ENCODE measurements at places on chromosomes 5 and 9.

GRCh38 chr9:127182901-127183746 lies 60.7 kb upstream of the ANGPTL2 start:
- no peak for DNase-seq

DNA sequence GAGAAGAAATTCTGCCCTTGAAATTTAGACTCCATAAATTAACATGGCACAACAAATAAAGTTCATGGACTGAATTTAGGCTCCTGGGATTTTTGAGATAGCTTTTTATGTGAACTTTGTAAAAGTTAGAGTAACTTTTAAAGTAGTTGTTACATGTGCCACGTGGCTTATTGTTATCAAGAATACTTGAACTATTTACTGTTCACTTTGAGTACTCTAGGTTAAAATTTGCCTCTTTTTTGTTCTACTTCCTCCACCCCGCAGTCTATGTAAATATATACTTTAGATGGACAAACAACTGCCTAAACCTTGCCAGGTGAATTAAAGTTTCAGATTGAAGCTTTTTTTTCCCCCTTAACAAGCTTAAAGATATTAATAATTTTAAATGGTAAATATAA lies 457.9 kb downstream of the RAB3C start:
- no peak for DNase-seq

- DNase-seq, result no peak
Observed at GRCh38 chr5:82523633-82524032, 245.5 kb upstream of the RPS23 start.

DNA sequence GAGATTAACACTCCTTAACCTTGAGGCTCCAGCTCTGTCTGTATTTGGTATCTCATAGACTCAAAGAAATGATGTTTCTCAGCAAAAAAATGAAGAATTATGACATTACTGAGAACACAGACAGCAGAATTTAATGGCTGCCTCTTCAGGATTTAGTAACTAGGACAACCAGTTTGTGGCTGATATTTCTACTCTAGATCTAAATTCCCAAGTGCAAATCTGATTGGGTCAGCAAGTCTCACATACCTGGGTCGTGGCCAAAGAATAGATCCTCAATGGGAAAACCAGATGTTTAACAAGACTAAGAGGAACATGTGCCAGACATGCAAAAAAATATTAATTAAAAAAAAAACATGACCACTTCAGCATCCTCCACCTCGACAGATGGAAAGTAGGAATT lies 608.9 kb downstream of the DTWD2 start:
- no peak for DNase-seq

- DNase-seq, result no peak
Observed at GRCh38 chr5:123810253-123810652, 298.3 kb downstream of the CSNK1G3 start.

DNA sequence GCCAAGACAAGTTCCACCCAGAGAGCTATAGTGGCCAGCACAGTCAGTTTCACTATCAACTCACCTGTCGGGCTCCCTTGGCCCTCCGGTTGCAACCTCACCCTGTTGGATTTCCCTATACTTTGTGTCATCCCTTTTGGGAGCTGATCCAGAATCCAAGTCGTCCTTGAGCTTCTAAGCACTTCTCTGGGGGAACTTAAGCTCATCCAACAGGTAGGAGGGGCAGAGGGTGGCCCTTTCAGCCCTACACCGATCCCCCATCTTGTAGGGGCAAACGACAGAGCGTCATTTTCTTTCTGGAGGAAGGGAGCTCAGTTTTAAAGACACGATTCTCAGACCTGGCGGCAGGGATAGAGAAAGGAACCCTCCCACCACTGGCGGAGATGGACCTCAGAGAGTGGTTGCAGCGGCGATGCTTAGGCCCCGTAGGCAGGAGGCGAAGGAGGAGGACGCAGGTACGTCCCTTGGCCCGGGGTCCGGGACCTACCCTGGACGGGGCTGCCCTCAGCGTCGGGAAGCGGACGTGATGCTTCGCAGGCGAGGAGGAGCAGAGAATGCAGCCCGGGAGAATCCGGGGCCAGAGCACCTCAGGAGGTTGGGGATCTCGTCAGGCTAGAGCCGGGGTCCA lies 519 bp downstream of the ZER1 start:
- DNase-seq, result no peak

DNA sequence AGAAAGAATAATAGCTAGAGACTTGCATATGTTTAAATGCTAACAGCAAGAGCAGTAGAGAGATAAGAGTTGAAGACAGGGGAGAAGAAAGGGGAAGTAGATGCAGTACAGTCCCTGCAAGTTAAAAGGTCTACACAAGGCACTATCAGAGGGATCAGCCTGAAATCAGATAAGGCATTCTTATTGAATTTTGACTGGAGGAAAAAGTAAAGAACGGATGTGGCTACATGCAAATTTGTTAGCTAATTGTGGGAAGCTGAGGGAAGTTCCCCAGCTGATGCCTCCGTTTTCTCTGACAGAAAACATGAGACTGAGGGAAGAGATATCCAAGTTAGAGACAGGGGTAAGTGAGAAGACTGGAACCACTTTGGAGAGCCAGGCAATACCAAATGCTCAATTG lies 12.9 kb upstream of the RHOBTB3 start:
- no peak for DNase-seq
